ENCODE measurements at places on chromosomes 2 and 18. TPM values are rescaled to one million over a fixed set of nuclear protein-coding genes. Genes with fewer than 3 reads are reported as not detected.

- DNase-seq = no peak
Measured at GRCh38 chr2:109655287-109655686, 41.1 kb downstream of the SOWAHC start.

- no peak for DNase-seq
Measured at GRCh38 chr2:100482741-100483140, 12.5 kb downstream of the NMS start.

GRCh38 chr2:177271981-177272666 lies 7.6 kb upstream of the NFE2L2 start:
- no peak for DNase-seq

DNA sequence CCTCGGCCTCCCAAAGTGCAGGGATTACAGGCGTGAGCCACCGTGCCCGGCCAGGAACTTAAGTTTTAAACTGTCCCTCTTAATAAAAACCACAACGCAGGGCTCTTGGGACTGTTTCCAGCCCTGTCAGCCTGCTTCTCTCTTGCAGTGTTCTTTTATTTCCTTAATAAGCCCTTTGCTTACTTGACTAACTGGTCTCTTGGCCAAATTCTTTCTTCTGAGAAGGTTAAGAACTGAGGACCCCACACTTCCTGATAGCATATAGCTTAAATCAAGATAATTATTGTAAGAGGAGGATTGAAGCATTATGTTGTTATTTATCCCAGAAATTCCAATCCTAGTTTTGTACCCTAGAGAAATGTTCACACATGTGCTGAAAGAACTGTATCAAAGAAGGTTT lies 128.2 kb upstream of the UXS1 start:
- DNase-seq = no peak

Gene SLC40A1
- 115 TPM for polyA plus RNA-seq

Gene CFAP210
- polyA plus RNA-seq = 0.32 TPM
